SIG-M5 (cell line): ENCODE measurements at places on chromosomes 13 and 19.
A peak's percentile ranks its signal among the peaks of the same experiment; 100 is the strongest.

- no peak for DNase-seq
Observed at GRCh38 chr13:57640607-57641006, 9.1 kb downstream of the PCDH17 start.

DNA sequence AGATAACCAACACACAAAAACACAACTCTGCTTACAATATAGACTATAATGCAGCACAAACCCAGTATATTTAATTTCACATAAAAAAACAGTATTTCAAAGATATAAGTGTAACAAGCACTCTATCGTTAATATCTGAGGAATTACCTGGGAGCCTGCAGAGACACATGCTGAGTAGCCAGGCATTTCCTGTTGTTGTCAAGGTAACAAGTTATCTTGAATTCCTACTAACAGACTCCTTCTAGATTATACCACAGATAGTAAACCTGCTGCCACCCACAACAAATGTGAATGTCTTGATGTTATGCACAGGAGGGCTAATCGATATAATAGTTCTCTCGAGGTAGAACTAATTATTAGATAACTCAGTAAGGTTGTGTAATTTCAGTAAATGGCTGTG is 826.0 kb upstream of the PRR20A start:
- no peak for DNase-seq

DNA sequence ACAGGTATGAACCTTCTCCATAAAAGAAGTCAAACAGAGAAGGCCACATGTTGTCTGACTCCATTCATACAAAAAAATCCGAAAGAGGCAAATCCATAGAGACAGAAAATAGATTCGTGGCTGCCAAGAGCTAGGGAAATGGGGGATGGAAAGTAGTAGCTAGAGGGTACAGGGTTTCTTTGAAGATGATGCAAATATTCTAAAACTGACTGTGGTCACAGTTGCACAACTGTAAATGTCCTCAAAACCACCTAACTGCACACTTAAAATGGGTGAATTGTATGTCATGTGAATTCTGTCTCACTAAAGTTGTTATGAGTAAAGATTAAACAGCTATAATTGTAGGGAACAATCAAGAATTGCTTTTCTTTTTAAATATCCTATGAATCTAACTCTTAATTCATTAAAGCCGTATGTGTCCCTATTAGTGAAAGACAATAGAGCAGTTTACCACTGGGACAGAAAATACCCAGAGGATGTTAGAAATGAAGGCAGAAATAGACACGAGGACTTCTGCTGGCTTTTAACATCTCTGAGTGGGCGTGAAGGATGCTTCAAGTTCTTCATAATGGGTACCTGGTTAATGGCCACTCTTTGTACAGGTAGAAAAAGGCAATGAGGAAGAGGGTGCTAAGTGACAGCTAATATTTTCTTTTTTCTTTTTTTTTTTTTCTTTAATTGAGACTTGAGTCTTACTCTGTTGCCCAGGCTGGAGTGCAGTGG is 21.2 kb downstream of the INSR start:
- DNase-seq, result peak; percentile 84

DNA sequence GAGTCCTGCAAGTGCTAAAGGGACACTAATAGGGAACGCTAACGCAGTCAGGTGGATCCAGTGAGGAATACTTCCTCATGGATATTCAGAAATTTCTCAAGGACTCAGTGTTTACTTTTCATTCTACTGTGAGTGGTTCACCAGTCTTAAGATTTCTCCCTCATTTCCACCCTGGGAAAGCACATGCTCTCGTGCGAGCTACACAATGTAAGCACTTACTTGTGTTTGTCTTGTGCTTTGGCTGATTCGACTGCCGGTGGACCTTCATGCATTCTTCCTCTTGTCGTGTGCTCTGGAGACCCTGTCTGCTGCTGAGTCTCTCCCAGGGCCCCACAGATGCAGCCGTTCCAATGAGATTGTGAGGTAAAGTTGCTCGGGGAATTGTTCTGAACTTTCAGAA is 180.1 kb downstream of the NUFIP1 start:
- no peak for DNase-seq

- no peak for DNase-seq
Observed at GRCh38 chr19:4717191-4717965, 6.3 kb downstream of the DPP9 start.

DNA sequence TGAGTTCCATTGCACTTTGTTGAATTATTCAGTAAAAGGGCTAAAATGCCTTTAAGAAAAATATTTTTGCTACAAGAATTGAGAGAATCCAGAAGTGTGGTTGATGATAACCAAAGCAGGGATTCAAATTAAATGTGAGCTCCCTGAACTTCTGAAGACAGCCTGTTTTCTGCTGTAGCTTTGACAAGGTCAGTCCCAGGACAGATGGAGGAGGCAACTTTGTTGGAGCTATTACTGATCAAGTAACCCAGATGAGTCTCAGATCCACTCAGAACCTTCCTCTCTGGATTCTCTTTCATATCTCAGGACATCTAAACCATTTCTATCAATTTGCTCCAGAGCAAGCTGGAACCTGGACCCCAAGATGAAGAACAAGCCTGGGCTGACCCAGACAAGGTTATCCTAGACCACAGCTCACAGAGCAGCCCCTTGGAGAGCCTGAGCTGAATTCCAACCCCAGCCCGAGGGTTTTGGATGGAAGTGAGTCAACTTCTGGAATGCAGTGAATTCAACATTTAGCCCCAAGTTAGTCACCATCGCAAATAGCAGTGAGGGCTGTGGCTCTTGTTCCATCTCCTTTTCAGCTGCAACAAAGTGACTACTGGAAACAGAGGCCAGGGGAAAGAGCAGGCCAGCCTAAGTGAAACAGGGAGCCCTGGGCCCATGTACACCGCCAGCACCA is 137.8 kb upstream of the TSC22D1 start:
- no peak for DNase-seq

DNA sequence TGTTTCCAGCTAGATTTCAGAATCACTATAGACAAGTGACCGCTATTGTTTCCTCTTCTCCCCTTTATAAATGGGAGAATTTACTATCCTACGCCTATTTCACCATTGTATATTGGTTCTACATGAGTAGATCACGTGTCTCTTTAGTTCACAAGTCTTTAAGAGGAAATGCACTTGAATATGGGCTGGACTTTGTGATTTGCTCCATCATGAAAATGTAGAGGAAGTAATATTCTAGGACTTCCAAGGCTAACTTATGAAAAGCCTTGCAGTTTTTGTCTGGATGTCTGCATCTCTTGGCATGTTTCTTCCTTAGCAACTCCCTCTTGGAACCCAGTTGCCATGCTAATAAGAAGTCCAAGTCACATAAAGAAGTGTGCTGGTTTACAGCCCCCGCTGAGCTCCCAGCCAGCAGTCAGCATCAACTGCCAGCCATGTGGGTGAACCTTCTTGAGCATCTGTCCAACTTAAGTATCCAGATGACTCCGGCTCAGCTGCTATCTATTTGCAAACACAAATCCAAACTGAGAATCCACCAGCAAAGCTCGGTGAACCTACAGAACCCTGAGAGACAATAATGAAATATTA is 4.8 kb upstream of the FBXL3 start:
- DNase-seq, result no peak

- DNase-seq, result no peak
Observed at GRCh38 chr13:23497191-23497590, 63.7 kb upstream of the SACS start.

- no peak for DNase-seq
Observed at GRCh38 chr13:51237887-51238286, 15.7 kb downstream of the FAM124A start.

DNA sequence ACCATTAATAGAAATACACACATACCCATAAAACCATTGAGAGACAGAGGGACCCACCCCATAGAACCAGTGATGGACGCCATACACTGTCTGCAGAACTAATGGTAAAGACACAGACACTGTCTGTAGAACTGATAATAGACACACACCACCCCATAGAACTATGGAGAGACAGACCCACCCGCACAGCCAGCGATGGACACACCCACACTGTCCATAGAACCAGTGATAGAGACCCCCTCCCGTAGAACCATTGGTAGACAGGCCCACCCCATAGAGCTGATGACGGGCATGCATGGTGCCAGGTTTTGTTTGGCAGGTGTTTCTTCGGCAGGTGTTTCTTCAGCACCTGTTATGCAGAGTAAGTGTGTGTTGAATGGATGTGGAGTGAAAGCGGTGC is 88.3 kb upstream of the TEX29 start:
- no peak for DNase-seq

- no peak for DNase-seq
Observed at GRCh38 chr19:36256064-36256463, 41.2 kb downstream of the ZNF146 start.

- no peak for DNase-seq
Observed at GRCh38 chr19:31570718-31571117, 221.5 kb upstream of the TSHZ3 start.

DNA sequence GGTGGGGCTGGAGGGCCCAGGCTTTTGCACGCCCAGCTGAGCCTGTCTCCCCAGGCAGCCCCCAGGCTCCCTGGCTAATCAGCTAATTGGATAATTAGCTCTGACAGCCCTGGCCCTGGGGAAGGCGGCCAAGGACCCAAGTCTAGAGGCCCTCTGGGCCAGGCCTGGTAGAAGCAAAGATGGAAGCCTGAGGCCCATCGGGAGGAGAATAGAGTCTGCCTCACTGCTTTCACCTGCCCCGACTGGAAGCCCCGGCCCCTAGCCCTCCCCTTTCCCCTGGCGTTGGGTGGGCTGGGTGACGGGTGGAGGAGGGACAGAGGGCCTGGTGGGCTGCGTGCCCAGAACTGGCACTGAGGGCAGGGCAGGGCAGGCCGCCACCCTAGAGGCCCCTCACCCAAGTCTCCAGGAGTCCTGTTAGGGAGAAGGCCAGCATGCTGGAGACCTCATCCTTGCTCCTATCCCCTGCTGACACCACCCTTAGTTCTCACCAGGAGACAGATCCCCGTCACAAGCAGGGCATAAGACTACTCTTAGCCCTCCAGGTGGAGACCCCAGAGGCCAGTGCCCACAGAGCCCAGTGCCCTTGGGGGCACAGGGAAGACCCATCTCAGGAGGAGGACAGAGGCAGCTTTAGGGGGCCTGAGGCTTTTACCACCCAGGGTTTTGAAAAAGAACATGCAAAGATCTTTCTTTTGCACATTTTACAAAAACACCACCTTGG is 12.0 kb downstream of the LYL1 start:
- DNase-seq, result no peak

DNA sequence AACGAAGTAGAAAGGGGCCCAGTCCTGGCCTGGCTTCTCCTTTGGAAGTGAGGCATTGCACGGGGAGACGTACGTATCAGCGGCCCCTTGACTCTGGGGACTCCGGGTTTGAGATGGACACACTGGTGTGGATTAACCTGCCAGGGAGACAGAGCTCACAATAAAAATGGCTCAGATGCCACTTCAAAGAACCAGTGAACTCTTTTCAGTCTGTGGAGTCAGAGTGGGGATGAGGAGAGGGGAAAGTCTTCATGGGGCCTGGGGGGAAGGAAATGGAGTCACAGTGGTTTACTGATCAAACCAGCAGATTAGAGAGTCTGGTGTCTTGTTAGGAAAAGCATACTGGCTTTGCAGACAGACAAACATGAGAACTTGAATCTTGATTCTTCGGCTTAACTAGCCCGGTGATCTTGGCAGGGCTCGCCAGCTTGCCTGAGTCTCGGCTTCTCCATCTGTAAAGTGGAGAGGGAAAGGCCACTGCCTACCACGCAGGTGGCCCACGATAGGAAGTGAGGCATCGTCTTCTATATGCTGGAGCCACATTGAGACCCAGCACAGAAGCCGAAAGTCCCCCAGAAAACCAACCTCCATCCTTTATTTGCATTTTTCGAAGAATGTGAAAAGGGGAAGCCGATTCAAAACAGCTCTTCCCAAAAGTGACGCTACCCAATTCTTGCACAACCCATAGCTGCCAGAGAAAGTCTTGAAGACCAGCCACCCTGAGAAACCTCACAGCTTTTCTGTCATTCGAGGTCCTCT is at the start of gene FFAR1:
Gene FFAR1 (plus strand): TSS at position 732 of the 759 bp plus-strand sequence. CDS start 3,650 bp downstream, outside the sequence.
- DNase-seq, result peak; percentile 47

GRCh38 chr13:43938449-43938848 is 58.7 kb downstream of the LACC1 start:
- no peak for DNase-seq

DNA sequence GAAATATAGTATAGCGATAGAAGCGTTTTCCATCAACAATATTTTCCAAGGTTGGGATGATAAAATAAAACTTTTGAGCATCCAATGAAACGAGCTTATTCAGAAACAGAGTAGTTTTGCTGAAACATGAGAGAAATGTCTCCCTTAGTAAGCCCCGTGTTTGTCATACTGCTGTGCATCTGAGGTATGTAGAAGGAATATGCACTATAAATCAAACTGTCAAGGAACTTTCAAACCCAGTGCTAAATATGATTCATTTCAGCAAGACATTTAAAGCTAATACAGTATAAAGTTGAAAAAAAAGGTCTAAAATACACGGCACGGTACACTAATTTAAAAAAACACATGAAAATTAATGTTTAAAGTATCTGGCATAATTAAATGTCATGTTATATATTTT is 546.2 kb downstream of the SLITRK5 start:
- DNase-seq, result no peak

- DNase-seq, result no peak
Observed at GRCh38 chr13:99125326-99125915, 75.2 kb upstream of the UBAC2 start.

- DNase-seq, result no peak
Observed at GRCh38 chr19:15551293-15552004, 43.1 kb downstream of the CYP4F22 start.

DNA sequence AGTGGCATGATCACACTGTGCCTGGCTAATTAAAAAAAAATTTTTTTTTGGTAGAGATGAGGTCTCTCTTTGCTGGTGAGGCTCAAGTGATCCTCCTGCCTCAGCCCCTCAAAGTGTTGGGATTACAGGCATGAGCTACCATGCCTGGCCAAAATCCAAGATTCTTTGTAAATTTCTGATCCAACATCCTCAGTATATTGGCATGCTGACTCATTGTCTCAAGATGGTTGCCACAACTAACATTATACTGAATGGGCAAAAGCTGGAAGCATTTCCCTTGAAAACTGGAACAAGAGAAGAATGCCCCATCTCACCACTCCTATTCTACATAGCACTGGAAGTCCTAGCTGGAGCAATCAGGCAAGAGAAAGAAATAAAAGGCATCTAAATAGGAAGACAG is 100.0 kb downstream of the KLF5 start:
- no peak for DNase-seq

- no peak for DNase-seq
Observed at GRCh38 chr13:28579322-28579721, 79.6 kb upstream of the POMP start.

GRCh38 chr13:101514695-101515275 is 62.3 kb downstream of the ITGBL1 start:
- DNase-seq, result no peak

DNA sequence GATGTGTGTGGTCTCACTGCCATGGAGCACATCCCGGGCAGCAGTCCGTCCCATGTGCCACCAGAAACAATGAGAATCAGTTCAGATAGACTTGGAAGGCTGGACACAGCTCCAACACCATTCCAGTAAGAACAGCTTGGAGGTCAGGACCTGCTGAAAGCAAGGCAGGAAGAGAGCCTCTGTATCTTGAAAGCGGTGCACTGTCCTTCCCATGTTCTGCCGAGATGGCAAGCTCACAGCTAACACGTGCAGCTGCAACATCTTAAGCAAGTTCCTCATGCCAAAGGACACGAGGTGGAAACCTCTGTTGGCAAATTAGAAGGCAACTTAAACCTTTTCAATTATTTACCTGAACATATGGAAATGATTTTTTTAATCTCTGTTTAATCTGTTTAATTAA is 175.4 kb downstream of the DLEU7 start:
- no peak for DNase-seq

GRCh38 chr19:22137791-22138190 is 59.0 kb downstream of the ZNF676 start:
- DNase-seq, result no peak

GRCh38 chr13:108895220-108895704 is 265.9 kb downstream of the MYO16 start:
- no peak for DNase-seq
